Stimulated activated CD8-positive, alpha-beta memory T cell treated with anti-CD3 and anti-CD28 coated beads, Interleukin-15, amount 100 ng/mL, for 4 hours (primary cell): ENCODE measurements at places on chromosomes 2 and 18.

DNA sequence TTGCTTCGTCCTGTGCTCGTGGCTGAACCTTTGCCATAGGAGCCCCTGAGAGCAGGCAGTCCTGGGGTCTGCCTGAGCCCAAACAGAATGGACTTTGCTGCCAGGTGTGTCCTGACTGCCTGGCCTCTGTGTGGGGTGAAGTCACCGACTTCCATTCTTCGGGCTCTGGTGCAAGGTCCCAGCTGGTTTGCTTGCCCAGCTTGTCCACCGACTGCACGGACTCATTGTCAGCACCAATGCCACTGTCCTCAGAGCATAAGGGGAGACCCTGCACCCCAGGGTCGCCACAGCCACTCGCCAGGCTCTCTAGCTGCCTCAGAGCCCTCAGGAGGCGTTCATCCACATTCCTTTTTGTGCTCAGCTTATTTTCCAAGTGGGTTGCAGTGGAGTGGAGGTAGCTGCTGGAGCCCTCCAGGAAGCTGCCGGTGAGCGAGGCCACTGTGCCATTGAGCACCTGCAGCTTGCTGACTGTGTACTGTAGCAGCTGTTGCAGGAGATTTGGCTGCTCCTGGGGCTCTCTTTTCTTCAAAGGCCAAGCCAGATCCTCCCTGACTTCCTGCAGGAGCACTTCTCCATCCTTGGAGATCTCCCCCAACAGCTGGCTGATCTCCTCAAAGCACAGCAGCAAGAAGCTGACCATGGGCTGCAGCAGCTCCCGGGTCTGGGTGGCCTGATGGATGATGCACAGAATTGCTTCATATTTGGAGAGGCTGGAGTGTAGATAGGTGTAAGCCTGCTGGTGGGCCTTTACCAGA, 1.2 kb downstream of the PCARE start:
- no peak for DNase-seq

DNA sequence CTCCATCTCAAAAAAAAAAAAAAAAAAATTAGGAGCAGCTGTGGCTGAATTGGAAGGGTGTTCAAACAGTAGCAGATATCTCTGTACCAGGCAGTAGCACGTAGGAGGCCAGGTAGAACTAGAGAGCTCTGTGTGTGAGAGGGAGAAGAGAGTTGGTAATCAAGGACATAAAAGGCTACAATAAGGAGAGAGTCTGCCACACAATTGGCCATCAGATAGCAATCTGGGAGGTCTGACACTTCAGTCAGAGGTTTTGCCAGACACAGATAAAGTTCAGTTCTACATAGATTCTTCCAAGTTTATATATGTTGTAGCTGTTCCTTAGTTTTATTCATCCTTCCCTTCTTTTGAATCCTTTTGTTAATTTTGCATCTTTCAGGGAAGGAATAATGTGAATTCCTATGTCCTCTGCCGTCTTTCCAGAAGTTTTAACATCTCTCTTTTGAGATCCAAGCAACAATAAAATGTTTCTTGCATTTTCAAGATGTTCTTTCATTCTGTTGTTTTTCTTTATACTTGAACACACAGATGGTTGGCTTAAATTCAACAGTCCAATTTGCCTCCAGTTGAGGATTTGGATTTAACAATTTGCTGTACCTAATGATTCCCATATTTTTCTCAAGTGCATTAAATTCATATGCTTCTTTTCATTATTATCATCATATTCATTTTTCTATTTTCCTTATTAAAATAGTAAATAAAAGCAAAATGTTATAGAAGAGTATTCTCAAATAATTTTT, 600.3 kb upstream of the GCFC2 start:
- no peak for DNase-seq

- DNase-seq: no peak
These were observed 62.8 kb upstream of the SLC39A10 start for GRCh38 chr2:195594248-195594647.

- no peak for DNase-seq
These were observed 12.5 kb downstream of the MARCO start for GRCh38 chr2:118954297-118955060.

DNA sequence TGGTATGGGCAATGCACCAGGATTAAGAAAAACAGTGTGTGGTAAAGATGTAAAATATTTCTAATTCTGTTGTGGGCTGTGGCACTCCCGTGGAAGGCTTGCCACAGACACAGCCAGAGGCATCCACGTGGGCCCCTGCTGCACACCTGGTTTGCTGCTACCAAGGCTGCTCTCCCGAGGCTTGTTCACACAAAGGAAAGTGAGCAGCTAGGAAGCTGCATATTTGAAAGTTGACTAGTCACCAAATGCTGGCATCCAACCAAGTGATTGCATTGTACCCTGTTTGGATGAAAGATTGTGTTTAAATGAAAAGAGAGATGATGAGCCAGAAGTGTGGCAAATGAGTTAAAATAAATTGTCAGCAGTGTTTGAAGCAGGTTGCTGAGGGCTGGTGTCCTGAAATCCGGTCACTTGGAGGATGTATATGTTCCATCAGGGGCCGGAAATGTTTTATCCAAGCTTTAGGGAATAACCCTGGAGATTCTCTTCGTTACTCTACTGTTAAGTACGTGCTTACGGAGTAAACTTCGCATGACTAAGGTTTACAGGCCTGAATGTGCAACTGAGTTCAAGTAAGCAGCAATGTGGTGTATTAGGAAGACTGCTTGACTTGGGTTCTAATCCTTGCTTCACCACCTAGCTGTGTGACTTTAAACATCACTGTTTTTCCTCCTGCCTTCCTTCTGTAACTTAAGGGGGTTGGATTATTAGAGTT, 86.1 kb downstream of the MSH2 start:
- no peak for DNase-seq

GRCh38 chr18:12595571-12596255, 62.2 kb downstream of the SPIRE1 start:
- no peak for DNase-seq

- DNase-seq: no peak
These were observed 61.3 kb downstream of the NUP35 start for GRCh38 chr2:183185534-183185933.

DNA sequence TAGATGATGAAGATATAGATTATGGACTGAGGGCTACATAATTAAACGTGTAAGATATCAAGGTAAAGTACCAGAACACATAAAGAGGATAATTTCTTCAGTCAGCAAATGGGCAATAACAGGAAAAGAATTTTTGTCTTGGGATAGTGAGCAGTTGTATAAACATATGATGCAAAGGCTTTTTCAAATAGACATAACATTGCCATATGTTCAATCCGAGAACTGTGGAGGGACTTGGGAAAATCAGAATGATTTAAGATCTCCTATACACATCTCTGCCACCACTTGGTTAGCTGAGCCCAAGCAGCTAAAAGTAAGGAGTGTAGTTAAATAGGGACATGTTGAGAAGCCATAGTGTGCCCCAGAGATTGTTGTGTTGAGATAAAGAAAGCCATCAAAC, 287.6 kb upstream of the ZNF521 start:
- no peak for DNase-seq
